Bone marrow (tissue), 2 donors: ENCODE measurements at places on chromosomes 7 and 10.

DNA sequence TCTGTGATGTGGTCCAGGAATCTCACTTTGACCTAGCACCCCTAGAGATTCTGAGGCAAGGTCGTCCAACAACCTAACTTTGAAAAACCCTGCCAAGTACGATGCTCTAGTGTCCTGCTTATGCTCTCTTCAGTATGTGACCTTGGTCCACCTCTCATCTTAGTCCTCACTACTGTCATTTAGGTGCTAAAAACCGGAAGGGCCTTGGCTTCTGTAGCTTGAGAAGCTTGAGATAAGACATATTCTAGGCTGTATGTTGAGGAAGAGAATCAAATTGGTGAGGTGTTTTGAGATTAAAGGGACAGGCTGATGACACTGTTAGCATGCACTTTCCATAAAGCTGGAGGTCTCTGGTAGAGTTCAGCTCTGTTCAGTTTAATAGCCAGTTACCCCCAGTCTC, 57.0 kb upstream of the MTPN start:
- no peak for DNase-seq

DNA sequence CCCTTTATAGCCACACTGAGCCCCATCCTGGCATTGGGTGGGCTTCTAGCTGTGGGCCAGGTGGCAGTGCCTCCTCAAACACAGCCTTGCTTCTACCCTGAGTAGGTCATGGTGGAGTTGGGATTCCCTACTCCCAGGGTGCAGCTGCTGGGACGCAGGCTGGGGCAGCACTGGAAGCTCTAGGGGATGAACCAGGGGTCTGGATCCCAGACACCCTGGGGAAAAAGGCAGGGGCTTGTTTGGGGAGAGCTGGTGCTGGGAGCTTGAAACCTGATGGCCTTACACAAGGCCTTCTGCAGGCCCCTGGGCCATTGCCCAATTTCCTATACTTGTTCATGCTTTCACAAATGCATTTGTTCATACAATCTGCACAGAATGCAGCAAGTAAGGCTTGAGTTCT, 103.7 kb upstream of the CTBP2 start:
- no peak for DNase-seq

- DNase-seq: no peak
Measured at GRCh38 chr7:51255536-51256208, 60.9 kb downstream of the COBL start.

DNA sequence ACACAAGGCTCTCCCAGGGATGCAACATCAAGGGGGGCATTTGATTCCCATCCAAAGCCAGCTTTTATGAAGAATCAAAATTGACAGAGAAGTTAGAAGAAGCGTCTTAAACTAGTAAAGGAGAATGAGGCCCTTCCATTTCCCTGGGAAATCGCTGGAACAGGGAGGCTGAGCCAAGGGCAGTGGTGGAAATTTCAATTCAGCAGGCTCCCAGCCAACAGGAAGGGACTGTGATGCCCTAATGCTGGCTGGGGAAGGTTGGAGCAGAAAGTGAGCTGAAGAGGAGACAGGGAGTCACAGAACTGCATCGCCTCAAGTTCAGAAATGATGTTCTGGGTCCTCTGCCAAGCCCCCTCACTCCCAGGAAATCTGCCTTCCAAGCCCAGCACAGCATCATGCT, 517.3 kb downstream of the GRID1 start:
- DNase-seq: no peak

DNA sequence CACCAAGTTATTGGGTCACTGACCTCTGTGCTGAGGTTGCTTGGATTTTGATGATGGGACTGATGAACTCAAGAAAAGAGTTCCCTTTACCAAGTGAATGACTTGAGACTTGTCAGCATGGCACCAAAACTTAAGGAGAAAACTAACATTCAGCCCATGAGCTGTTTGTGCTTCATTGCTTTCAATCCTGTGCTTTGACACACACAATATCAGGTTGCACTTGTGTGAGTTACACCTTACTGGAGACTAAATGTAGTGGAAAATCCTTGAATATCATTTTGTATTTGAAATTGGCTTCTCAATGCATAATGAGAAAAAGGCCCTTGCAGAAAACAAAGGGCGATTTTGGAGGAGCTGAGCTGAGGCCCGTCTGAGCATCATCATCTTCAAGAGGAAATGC, 2.7 kb downstream of the BAG3 start:
- DNase-seq: no peak

DNA sequence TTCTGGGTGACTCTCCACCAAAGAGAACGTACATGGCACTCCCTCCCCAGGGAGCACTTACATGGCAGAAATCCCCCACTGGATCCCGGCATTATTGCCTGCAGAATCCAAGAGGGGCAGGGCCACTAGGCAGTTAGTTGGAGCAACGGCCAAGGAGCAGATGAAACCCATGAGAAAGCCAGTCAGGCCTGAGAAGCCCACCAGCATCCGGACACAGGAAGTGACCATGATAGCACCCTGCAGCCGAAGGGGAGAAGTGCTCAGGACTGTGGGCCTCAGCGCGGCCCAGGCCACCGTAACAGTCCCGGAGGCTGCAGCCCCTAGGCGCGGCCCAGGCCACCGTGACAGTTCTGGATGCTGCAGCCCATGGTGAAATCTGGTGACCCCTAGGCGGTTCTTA, 43.5 kb downstream of the STRA8 start:
- DNase-seq: no peak

GRCh38 chr7:38309555-38309954, 36.1 kb upstream of the TARP start:
- no peak for DNase-seq

DNA sequence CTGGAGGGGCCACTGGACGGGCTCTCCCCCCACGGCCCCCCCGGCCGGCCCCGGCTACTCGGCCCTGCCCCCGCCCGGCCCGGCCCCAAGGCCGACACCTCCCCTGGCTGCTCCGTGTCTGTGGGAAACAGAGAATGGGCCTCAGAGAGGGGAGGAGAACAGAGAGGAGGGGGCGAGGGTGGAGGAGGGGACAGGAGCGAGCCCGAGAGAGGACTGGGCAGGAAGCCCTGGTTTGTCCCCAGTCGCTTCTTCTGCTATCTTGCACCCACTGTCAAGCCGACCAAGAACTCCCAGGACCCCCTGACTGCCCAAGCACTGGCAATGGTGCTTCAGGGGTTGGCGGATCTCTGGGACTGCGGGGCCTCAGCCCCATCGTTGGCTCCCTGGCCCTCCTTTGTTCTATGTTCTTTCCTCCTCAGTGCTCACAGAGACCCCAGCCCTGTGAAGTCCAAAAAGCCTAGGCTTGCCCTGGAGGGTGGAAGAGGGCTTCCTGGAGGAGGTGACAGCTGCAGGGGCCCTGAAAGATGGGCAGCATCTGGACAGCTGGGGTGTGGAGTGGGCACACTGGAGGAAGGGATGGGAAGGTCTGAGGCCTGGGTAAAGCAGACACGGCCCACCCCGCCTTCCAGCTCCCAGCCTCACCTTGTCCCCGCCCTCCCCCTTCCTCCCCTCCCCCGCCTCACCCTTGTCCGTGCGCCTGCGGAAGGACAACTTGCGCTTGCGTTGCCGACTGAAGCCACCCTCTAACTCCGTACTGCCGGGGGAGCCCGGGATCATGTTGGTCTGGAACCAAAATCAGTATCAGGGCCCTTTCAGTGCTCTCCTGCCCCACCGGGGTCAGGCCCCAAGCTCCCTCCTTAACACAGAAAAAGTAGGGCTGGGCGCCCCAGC, 30.1 kb downstream of the KCNH2 start:
- no peak for DNase-seq

- DNase-seq: no peak
Measured at GRCh38 chr10:29469481-29470354, 165.1 kb downstream of the SVIL start.
